ENCODE measurements at places on chromosomes 12 and 14. TPM values are rescaled to one million over a fixed set of nuclear protein-coding genes. Genes with fewer than 3 reads are reported as not detected.

Gene KRT6C
- not detected for total RNA-seq

Gene SPX
- total RNA-seq = not detected

- H3K4me3 ChIP-seq = no peak overlapping the region
- DNase-seq = no peak
- H3K27ac ChIP-seq = no peak overlapping the region
- H3K36me3 ChIP-seq = no peaks in the 10 kb centered on the region
- H3K4me1 ChIP-seq = peaks cover 4% of the 10 kb centered on the region
- no peaks in the 10 kb centered on the region for H3K27me3 ChIP-seq
These were observed 47.4 kb downstream of the NIN start for GRCh38 chr14:50783563-50783962.

GRCh38 chr12:69007855-69008351, 74.9 kb upstream of the CPM start:
- H3K4me3 ChIP-seq = no peak overlapping the region
- DNase-seq = no peak

DNA sequence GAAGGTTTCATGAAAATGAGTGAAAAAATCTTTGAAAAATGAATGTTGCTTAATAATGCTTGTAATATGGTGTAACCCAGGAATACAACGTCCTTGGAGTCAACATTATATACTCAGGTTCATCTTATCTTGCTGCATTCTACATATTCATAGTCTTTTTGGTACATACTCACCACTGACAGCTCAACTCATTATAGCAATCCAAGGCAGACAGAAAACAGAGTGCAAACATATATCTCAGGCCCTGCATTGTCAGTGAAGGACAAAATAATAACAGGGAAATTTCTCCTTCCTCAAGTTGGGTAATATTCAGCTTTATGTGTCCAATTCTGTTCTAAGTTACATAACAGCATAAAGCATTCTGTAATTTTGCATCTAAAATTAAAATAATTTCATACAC, 1353.0 kb upstream of the SEL1L start:
- no peak for DNase-seq
- no peaks in the 10 kb centered on the region for H3K36me3 ChIP-seq
- no peaks in the 10 kb centered on the region for H3K27me3 ChIP-seq

Data from upper lobe of left lung (tissue), 6 donors.